H54 (cell line): ENCODE measurements at places on chromosomes 6 and 20.

- no peak for DNase-seq
These were observed 10.0 kb downstream of the SGK1 start for GRCh38 chr6:134307870-134308269.

DNA sequence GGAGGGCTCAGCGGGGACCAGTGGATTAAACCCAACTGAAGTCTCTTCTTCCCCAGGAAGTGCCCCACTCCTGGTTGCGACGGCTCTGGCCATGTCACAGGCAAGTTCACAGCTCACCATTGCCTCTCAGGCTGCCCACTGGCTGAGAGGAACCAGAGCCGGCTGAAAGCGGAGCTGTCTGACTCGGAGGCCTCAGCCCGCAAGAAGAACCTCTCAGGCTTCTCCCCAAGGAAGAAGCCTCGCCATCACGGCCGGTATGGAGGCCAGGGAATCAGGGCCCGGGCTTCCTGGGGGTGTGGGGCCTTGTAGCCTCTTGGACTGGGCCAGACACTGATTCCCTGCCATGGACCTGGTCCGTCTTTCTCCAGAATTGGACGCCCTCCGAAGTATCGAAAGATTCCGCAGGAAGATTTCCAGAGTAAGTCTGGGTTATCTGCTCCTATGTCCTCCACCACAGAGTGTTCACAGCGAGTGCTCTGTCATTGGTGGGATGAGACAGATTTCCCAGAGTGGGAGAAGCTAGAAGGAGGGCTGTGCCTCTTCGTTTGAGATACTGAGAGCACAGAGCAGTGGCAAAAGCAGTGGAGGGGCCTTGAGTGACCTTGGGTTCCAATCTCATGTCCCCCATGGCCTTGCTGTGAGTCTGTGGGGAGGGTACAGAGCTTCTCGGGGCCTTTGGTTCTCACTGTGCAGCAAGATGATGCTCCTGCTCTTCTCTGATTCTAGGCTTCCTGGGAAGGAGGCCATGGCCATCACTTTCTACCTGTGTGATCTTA, 22.6 kb upstream of the SGK2 start:
- DNase-seq, result no peak

GRCh38 chr6:21003780-21004541, 469.7 kb downstream of the CDKAL1 start:
- DNase-seq, result no peak

DNA sequence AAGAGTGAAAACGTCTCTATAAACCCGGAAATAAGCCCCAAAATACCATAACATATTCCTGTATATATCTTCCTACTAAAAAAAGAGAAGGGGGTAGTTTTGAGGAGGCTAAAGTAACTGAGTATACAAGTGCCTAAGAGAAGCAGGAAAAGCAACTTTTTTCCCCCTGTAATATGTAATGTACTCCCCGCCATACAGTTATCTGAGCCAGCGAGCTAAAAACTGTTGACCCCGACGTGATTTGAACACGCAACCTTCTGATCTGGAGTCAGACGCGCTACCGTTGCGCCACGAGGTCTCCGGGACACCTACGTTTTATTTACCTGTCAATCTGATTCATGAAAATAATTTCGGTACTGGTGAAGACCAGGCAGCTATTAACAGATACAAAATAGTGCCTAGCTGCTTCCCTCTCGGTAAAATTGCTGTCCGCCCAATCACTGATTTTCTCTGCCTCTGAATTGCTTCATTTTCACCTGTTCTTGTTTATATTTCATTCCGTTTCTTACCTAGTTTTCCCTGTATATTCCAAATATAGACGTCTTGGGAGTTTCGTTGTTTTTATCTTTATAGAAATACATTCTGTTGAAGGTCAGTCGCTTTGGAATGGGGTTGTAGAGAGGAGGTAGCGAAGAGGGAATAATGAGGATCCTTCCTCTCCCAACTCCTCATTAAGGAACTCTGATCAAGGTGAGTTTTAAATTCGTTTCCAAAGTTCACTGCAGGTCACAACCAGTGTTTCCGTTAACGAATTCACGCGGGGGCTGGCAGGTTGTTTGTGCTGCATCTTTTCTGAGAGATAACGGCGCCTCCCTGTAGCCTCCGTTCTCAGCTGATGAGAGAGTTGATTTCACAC, 33.6 kb upstream of the BTN3A2 start:
- no peak for DNase-seq

GRCh38 chr20:10619427-10619826, 54.4 kb downstream of the JAG1 start:
- DNase-seq, result peak; percentile 28

DNA sequence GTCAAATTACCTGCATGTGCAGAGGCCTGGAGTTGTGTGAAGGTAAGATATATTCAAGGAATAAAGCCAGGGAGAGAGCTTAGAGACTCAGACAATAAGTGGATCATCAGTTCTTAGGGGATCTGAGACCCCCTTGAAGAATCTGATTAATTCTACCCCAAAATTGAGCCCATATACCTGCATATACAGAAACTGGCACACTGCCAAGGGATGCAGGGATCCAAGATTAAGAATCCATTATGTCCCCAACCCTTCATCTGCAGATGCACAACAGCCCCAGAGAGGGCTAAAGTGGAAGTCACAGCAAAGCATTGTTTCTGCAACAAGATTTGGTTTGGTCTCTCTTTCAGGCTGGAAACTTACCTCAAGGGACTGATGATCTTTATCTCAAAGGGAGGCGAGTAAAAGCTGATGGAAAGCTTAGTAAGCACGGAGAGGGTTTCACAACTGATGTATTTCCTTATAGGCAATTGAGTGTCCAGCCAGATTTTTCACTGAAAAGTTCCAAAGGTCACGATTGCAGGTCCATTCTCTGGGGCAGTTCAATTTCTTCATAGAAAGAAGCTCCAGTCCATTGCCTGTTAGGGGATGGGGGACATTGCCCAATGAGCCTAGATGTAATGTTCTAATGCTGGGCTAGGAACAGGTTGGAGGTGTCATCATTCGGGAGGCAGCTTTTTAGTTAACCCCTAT, 20.9 kb upstream of the STK35 start:
- no peak for DNase-seq

GRCh38 chr6:74872754-74873476, 332.9 kb downstream of the COL12A1 start:
- DNase-seq, result no peak

DNA sequence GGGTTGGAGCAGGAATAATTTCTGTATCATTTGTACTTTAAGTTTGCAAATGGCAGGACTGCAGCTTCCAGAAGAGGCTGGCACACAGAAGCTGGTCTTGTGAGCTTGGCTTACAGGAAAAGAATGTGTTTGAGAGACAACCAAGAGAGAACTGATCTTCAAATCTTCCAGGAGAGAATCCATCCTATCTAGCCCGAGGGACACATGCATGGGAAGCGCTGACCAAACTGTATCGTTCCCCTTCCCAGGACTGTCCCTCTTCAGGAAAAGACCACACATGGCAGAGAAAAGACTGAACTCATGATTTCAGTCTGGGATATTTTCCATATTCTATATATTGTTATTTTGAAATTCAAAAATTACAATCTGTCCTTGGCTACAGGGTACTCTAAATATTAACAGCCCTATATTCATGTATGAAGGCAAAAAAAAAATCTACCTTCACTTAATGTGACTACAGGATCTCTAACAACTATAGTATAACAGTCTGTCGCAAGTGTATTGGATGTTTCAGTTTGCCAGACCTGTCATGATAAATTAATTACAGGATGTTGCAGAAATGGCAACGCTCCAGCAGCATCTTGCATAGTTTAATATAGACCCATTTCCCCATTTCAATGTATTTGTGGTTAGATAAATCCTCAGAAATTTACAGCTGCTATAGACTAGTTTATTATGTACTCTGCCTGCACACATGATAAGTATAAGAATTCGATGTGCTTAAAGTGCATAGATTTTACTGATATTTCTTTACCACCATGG, 99.4 kb downstream of the MYB start:
- DNase-seq, result no peak

GRCh38 chr6:137487181-137487868, 6.9 kb downstream of the OLIG3 start:
- DNase-seq, result no peak

DNA sequence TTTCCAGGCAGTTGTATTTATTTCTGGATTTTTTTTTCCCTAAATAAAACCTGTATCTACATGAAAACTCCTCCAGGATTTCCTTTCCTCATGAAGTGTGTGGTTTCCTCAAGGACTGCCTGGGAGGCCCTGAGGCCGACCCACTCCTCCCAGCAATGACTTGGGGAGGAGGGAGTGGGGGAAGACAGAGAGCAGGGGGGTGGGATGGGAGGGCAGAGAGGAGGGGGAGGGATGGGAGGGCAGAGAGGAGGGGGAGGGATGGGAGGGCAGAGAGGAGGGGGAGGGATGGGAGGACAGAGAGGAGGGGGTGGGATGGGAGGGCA, 161.8 kb upstream of the AGPAT4 start:
- no peak for DNase-seq

- no peak for DNase-seq
These were observed 68.8 kb upstream of the XRN2 start for GRCh38 chr20:21234324-21234723.

GRCh38 chr20:3987296-3987695, 28.1 kb downstream of the RNF24 start:
- no peak for DNase-seq

- DNase-seq, result no peak
These were observed 125.6 kb downstream of the CARMIL1 start for GRCh38 chr6:25404693-25405169.

GRCh38 chr20:40607927-40608326, 81.1 kb downstream of the MAFB start:
- DNase-seq, result no peak

GRCh38 chr20:17811628-17811965, 111.8 kb downstream of the BANF2 start:
- no peak for DNase-seq
